NCI-H1417 (cell line): ENCODE measurements at places on chromosomes 1 and 21.
A peak's percentile ranks its signal among the peaks of the same experiment; 100 is the strongest.

DNA sequence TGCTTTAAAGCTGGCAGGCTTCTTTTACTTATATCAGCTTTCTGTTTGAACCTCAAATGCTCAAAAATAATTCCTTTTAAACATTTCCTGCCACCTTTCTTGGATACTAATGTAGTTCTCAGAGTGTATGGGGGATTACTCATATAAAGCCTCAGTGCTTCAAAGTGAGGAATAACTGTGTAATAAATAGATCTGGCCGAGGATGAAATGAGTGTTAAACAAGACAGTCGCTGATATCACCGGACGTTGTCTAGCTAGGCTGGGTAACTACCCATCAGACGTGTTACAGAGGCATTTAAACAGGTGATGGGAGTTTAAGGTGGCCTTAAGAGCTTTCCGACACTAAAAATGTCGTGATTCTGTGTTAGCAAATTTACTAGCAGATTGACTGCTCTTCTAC lies 53.1 kb downstream of the VANGL2 start:
- no peak for DNase-seq

DNA sequence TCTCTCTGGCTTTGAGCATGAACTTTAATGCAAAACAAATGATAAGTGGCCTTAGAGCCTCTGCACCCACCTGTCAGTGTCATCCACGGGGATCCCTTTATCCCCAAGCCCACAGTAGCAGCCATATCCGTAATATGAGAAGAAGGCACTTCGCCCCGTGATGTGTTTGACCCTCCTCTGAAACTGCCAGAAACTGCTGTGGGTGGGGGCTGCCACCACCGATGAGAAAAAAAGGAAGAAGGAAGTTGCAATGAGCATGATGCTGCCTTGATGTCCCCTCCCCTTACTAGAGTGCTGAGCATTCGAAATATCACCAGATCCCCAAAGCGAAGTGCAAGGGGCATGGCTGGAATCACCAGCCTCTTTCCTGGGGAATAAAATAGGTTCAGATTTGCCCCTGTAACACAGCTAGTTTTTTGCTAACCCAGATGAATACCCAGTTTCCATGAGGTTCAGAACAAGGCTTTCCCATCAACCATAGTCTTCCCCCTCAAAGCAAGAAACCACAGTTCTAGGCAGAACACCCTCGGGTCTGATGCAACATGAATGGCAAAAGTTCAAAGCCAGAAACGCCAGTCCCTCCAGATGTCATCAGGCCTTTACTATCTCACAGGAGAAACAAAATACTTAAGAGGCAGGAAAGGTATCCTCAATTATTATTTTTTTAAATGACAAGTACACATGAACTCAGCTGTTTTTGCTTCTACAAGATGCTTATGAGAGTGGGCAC lies 10.8 kb upstream of the UBXN10 start:
- no peak for DNase-seq

GRCh38 chr1:202959276-202959620 lies 1.1 kb upstream of the ADIPOR1 start:
- peak; percentile 22 for DNase-seq

- DNase-seq = no peak
These were observed 40.6 kb downstream of the KCNC4 start for GRCh38 chr1:110250749-110251148.

- no peak for DNase-seq
These were observed 18.8 kb downstream of the PKNOX1 start for GRCh38 chr21:42993051-42993712.

DNA sequence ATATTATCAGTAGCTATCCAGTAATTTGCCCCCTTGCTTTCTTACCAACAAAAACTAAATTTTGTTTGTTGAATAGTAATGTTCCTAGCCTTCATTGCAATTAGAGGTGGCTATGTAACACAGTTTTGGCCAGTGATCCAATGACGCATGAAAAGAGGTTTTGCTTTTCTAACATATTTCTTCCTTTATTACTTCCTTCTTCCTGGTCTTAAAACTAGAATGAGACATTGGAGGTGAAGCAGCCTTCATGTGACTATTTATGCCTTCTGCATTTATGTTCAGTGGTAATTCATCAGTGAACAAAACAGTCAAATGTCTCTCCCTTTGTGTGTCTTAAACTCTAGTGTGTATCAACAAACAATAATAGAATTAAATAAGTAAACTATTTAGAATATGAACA lies 35.5 kb downstream of the LRIF1 start:
- no peak for DNase-seq

DNA sequence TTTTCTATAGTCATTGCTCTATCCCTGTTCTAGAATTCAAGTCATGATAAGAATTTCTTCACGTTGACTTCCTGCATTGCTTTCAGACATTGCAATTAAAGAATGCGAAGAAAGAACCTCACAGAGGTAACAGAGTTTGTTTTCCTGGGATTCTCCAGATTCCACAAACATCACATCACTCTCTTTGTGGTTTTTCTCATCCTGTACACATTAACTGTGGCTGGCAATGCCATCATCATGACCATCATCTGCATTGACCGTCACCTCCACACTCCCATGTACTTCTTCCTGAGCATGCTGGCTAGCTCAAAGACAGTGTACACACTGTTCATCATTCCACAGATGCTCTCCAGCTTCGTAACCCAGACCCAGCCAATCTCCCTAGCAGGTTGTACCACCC lies 10.6 kb downstream of the APCS start:
- no peak for DNase-seq

- DNase-seq = peak; percentile 35
These were observed 50.2 kb upstream of the TSHB start for GRCh38 chr1:114979278-114979891.
